ENCODE measurements at places on chromosomes 2 and 18. TPM values are rescaled to one million over a fixed set of nuclear protein-coding genes. Genes with fewer than 3 reads are reported as not detected.

GRCh38 chr2:235493402-235493774 is 455 bp upstream of the AGAP1 start:
- DNase-seq: no peak

DNA sequence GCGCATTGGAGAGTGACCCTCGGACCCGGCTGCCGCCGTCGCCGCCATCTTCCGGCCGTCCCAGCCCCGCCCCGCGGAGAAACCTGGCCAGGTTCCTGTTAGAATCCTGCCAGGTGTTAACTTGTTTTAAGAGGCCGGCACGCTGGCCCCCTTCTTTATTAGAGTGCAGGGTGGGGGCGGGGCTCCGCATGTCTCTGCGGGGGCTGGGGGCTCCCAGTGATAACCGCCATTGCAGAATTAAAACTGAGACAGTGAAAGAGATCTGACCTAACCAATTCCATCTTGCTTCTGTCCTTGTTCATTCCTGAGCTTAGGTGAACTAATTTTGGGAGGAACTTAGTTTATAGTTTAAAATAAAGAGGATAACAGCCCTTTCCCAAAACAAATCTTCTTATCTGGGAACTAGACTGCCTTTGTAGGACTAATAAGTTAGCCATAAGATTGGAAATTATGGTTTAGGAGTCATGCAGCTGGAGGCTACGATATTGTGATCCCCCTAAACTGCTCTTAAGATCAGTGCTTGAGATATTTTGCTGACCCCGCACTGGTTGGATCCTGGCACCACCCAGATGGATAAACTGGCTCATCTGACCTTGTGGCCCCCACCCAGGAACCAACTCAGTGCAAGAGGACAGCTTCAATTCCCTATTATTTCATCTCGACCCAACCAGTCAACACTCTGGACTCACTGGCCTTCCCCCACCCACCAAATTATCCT is 543 bp upstream of the STARD7 start:
- DNase-seq: no peak

Gene SCN9A
- total RNA-seq: 1.8 TPM

Gene SPOPL
- 14.1 TPM for total RNA-seq

Gene EIF2AK2
- total RNA-seq: 20.7 TPM

All from Right ventricle myocardium inferior (tissue), 1 donor.